ENCODE measurements at places on chromosomes 13 and 19. TPM values are rescaled to one million over a fixed set of nuclear protein-coding genes. Genes with fewer than 3 reads are reported as not detected.

The ZFP82 gene
- 10.3 TPM for total RNA-seq

The KL gene
- total RNA-seq = not detected

The OR7A5 gene
- total RNA-seq = not detected

The ATP1A3 gene
- total RNA-seq = 1.6 TPM

The IGFL2 gene
- not detected for total RNA-seq

The GRK1 gene
- not detected for total RNA-seq

The EDNRB gene
- total RNA-seq = 1.5 TPM

The CACNG7 gene
- total RNA-seq = 0.29 TPM

The PSG4 gene
- total RNA-seq = 0.27 TPM

The HSPH1 gene
- 100.0 TPM for total RNA-seq

DNA sequence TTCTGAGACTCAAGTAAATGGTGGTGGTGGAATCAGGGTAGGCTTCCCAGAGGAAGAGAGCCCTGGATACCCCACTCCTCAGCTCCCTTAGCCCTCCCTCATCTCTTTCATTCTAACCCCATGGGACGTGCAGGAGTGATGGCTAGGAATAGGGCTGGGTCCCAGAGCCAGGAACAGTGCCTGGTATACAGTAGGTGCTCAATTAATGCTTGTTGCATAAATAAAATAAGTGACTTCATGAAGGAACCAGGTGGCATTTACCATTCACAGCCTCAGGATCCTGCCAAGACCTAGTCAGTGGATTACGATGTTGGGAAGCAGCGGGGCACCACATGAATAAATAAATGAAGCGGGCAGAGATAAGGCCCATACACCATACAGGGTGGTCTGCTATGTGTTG lies 3.9 kb downstream of the UNC13A start:
- no peak for DNase-seq

- no peak for DNase-seq
Measured at GRCh38 chr13:80149736-80150135, 191.2 kb downstream of the SPRY2 start.

DNA sequence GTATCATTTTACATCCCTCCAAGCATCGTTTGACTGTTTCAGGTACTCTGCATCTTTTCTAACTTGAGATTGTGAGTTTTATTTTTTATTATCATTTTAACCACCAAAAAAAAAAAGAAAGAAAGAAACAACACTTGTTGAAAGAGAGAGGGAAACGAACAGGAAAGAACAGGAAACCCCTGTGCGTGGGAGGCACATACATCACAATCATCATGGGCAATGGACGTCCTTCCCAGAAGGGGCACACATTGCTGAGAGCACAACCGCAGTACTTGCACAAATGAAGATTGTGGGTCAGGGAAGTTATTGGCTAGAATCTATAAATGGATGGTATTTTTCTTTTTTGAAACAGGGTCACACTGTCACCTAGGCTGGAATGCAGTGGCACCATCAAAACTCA lies 1.7 kb downstream of the CLC start:
- peak; percentile 12 for DNase-seq

- peak; percentile 98 for DNase-seq
Measured at GRCh38 chr19:50203281-50204080, at the start of gene MYH14. TSS of gene MYH14 (plus strand) at chr19:50203622. CDS start at chr19:50210366, 6,744 bp downstream.

DNA sequence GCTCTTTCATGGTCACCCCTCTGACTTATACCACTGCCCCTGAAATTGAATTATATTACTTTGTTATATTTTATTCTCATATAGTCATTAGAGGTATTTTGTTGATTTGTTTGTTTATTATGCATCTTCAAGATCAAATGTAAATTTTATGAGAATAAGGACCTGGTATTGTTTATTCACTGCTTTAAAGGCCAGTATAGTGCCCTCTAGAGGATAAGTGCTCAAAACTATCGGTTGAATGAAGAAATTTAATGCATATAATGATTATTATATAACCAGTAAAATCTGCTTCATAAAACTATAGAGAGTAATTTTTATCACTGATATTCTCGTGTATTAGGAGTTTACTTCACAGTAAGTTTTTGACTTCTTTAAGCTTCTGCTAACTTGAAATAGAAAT lies 1401.9 kb downstream of the SLITRK1 start:
- no peak for DNase-seq

DNA sequence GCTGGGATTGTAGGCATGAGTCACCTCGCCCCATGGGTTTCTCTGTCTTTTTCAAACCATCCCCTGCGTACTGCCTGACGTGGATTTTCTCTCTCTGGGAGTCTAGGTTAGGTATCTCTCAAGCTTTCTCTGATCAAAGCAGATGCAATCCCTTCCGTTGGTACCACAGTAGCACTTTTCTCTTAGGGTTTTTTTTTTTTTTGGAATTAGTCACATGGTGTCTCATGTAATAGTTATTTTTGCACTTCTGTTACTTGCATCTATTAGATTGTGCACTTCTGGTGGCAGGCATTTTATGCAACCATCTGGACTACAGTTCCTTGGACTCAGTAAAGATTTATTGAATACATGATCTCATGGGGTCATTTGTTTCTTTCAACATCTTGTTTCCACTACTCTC lies 72.1 kb downstream of the GPC6 start:
- DNase-seq = no peak

- no peak for DNase-seq
Measured at GRCh38 chr13:64420181-64420580, 2810.0 kb downstream of the PCDH9 start.

GRCh38 chr13:39281539-39282150 lies 243.4 kb downstream of the NHLRC3 start:
- DNase-seq = no peak

GRCh38 chr13:23612731-23613130 lies 42.5 kb downstream of the TNFRSF19 start:
- DNase-seq = no peak
